GF-D8 (cell line): ENCODE measurements at places on chromosomes 11 and 22.

DNA sequence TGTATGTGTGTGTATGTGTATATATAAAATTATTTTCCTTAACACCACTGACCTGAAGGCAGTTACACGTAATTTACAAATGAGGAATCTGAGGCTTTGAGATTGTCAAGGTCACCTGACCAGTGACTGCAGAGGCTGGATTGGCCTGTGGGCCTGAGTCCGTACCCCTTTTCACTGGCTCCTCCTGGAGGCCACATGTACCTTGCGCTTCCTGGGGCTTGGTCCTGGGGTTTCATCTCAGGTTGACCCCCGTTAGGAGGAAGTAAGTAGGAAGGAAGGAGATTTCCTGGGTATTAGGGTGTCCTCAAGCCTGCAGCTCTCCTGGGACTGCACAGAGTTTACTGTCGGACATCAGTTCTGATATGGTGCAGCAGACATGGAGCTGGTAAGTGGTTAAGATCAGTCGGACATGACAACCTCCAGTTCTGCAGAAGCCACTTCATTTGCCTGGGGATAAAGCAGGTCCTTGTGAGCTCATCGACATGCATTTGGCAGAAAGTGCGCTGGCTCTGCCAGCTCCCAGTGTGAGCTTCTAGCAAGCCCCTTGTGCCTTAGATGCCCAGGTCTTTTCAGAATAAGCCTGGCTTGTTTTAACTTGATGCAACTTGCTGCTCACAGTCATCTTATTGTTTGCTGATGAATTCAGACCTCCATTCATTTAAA is 36.6 kb downstream of the ST3GAL4 start:
- DNase-seq: peak; percentile 100

- no peak for DNase-seq
Measured at GRCh38 chr22:30351226-30351625, 5.5 kb downstream of the SF3A1 start.

DNA sequence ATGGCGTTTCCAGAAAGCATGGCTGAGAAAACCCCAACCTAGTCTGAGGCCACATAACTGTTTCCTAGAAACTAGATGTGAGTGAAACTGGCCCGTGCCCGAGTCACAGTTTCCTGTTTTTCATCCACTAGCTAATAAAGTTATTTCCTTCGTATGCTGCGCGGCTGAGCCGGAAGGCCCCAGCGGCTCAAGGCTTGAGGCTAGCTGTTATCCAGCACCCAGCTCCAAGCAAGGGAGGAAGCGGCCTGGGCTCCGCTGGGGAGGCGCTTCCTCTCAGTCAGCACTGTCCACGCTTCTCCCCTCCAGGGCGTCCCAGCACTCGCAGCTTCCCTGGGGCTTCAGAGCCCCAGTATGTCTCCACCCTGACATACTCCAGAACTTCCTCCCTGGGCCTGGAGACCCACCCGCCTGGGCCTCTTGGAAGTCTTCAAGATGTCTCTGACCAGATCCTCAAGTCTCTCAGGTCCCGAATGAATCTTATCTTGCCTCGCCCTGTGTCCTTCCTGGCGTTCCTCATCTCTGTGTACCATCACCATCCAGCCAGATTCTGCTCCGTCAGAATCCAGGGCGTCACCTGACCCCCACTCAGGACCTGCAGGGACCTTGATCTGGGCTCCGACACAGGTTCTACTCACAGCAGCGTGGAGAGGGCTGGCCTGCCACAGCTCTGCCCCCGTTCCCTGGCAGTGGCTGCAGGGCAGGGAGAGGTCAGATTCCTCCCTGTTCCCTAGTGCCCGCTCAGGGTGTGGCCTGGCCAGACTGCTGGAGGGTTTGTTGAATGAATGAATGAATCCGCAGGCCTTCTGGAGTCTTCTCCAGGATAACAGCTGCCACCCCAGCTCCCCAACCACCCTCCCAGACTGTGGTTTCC is 81.9 kb downstream of the LRRC32 start:
- peak; percentile 92 for DNase-seq

DNA sequence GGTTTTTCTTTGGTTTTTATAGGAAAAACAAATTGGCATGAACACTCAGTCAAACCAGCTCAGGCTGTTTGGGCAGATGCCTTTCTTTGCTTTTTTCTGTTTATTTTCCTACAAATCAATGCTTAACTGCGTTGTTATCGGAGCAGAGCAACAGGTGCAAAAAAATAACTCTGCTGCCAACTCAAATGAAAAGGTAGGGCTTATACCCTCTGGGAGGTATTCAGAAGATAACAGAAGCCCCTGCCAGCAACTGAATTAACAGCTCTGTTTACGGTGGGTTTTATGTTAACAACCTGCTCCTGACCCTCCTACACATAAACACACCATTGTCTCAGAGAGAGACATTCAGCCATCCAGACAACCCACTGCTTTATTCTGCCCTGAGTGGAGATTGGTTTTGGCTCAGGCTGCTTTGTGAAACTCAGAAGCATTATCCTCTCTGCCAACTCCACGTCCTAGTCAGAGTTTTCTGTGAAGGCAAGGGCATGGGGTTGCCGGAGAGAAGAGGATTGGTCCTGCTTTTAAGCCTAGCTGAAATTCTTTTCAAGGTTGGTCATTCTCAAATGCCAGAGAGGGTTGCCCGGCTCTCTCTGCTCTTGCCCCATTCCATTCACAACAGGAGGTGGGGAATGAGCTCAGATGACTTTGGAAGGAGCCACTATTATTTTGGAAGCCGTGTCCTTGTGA is 11.4 kb downstream of the EHF start:
- DNase-seq: no peak

- DNase-seq: no peak
Measured at GRCh38 chr11:112801025-112801816, 160.0 kb upstream of the NCAM1 start.

GRCh38 chr22:35548722-35549112 is 8.1 kb downstream of the RASD2 start:
- DNase-seq: no peak

- no peak for DNase-seq
Measured at GRCh38 chr11:108541531-108541930, 43.3 kb upstream of the POGLUT3 start.

DNA sequence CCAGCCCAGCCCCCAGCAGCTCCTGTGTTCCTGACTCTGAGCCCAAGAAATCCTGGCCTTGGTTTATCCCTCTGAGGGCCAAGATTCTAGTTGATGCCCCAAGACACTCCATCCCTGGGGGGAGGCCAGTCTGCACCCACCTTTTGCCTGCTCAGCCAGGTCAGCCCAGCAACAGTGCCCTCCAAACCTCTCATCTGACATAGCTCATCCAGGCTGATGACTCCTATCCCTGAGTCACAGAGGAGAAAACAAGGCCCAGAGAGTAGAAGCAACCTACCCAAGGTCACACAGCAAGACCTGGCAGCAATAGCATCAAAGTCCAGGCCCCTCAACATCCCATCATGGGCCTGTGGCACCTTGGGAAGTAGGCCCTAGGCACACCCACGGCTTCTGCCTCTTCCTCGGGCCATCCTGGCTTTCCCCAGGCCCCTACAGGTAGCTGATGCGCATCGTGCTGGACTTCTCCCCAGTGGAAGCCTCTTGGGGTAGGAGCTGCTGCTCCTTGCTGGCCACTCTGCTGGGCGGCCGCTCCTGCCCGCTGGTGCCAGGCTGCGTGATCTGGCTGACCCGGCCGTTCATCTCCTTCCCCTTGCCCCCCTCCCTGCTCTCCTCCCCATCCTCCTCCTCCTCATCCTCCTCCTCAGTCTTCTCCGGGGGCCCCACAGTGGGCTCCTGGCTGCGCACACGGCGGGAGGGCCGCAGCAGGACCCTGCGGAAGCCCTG is 6.0 kb downstream of the SSTR3 start:
- no peak for DNase-seq

GRCh38 chr22:27719036-27719347 is 82.6 kb downstream of the MN1 start:
- no peak for DNase-seq

- DNase-seq: no peak
Measured at GRCh38 chr11:121717296-121717695, 264.5 kb upstream of the SORL1-AS1 start.
